Upper lobe of left lung (tissue), 6 donors: ENCODE measurements at places on chromosomes 2 and 18. TPM values are rescaled to one million over a fixed set of nuclear protein-coding genes. Genes with fewer than 3 reads are reported as not detected.

Gene LCT
- 0.20 TPM for total RNA-seq

Gene RAB17
- 97.2 TPM for total RNA-seq

GRCh38 chr2:25649786-25650185, 23.6 kb downstream of the DTNB start:
- no peak for DNase-seq
- no peaks in the 10 kb centered on the region for H3K4me1 ChIP-seq
- no peak overlapping the region for H3K4me3 ChIP-seq
- no peaks in the 10 kb centered on the region for H3K36me3 ChIP-seq

DNA sequence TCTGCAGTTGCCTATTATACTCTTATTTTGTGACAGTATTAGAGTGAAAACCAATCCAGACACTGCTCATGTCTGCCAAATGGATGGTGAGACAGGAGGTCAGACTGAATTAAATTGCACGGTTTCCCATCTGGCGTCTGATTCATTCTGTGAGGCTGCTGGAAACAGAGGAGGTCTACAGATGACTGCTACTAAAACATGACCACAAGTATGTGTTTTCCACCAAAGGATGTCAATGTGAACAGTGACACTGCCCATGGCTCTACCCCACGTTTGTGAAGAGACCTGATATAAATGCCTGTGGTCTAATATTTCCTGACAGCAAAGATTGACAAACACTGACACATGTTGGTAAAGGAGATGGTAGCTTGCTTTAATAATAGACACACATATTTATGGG, 104.3 kb upstream of the ST6GAL2 start:
- H3K4me3 ChIP-seq, result no peak overlapping the region
- no peaks in the 10 kb centered on the region for H3K36me3 ChIP-seq
- no peaks in the 10 kb centered on the region for H3K4me1 ChIP-seq
- no peaks in the 10 kb centered on the region for H3K27me3 ChIP-seq
- DNase-seq, result no peak

DNA sequence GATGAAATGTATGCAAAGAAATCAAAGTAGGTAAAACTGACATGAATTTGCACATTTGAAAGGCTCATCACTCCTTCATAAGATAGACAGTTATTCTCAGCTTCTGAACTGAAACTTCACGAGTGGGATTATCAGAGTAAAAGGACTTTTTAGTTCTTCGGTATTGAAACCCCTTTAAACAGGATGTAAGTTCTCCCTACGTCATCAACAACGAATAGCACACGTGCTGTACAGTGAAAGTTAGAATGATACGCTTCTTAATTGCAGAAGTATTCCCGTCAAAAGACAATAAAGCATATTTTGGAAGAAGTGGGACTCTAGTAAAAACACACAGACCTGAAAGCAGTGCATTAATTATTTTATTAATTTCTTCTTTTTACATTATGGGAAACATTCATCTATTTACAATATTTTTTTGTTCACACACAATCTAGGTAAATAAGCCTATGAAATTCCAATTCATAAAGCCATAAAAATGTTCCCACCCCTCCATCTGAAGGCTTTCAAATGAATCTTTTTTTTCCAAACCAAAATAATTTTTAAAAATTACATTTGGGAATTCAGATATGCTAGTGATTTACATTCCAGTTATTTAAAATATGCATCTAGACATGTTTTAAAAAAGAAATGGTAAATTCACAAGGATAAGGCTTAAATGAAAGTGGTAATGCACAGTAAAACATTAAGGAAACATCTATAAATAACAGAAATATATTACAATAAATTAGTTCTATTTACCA, 45.9 kb downstream of the TGIF1 start:
- DNase-seq, result no peak
- H3K4me3 ChIP-seq, result no peak overlapping the region
- no peak overlapping the region for H3K27ac ChIP-seq
- no peaks in the 10 kb centered on the region for H3K36me3 ChIP-seq
- no peaks in the 10 kb centered on the region for H3K27me3 ChIP-seq

- no peaks in the 10 kb centered on the region for H3K4me1 ChIP-seq
- DNase-seq, result no peak
- H3K27me3 ChIP-seq, result no peaks in the 10 kb centered on the region
Measured at GRCh38 chr2:25470806-25471205, 129.1 kb upstream of the DNMT3A start.

Gene IL36RN
- total RNA-seq, result not detected

GRCh38 chr2:121004950-121005349, 269.3 kb downstream of the GLI2 start:
- H3K27me3 ChIP-seq, result no peaks in the 10 kb centered on the region
- H3K4me1 ChIP-seq, result no peaks in the 10 kb centered on the region
- DNase-seq, result no peak
- no peaks in the 10 kb centered on the region for H3K36me3 ChIP-seq

GRCh38 chr2:217049956-217050355, 190.1 kb upstream of the TNP1 start:
- H3K36me3 ChIP-seq, result no peaks in the 10 kb centered on the region
- H3K4me1 ChIP-seq, result no peaks in the 10 kb centered on the region

DNA sequence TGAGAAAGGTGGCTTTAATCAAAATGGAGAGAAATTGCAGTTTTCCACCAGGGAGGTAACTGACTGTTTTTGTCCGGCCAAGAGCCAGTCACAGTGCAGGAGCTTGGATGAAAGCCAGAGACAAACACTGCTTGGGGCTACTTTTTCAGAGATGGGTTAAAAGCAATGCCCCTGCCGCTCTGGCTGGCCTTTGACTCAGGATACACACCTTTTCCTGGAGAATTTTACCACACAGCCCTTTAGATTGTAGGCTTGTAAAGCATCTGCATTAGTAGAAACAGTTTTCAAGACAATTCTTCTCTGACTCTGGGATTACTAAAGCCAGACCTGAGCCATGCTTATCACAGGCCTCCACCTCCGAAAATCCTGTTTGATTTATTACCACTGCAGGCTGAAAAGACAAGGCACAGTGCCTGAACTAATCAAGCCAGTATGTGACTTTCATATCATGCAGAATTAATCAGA, 79.7 kb downstream of the CCBE1 start:
- H3K27me3 ChIP-seq, result no peaks in the 10 kb centered on the region
- DNase-seq, result no peak
- no peak overlapping the region for H3K4me3 ChIP-seq
- H3K4me1 ChIP-seq, result no peaks in the 10 kb centered on the region

DNA sequence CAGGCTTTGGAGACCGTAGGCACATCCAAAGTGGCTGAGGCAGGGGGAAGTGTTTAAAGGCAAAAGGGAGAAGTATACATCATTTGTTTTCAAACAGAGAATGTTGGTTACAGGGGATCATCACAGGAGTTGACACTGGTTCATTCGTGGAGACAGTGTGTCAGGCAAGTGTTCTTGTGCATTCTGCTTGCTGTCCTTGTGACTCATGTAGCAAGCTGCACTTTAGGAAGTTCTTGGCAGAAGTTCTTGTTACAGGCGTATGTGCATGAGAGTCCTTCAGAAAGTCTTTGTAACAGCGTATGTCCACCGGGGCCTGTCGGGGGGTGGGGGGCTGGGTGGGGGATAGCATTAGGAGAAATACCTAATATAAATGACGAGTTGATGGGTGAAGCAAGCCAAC, 36.5 kb upstream of the B4GALT6 start:
- H3K27me3 ChIP-seq, result peaks cover 3% of the 10 kb centered on the region
- no peak for DNase-seq
- peaks cover 6% of the 10 kb centered on the region for H3K4me1 ChIP-seq
- no peak overlapping the region for H3K4me3 ChIP-seq
- no peak overlapping the region for H3K27ac ChIP-seq

DNA sequence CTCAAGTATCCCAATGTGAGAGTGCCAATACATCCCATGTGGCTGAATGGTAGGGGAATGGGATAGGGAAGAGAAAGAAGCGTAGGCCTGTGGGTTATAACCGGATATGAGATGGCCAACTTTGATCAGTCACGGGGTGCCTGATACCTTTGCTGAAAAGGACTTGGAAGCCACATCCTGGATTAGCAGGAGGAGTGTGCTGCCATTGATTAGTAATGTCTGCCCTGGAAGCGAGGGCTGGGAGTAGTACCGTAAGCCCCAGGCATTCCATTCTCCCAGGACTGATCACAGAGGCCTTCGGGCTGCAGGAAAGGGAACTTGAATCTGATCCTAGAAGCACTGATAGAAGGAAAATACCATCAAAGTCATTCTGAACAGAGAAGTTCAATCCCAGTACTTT, 218.5 kb downstream of the TFCP2L1 start:
- no peaks in the 10 kb centered on the region for H3K27me3 ChIP-seq
- no peaks in the 10 kb centered on the region for H3K36me3 ChIP-seq
- no peak overlapping the region for H3K27ac ChIP-seq
- DNase-seq, result no peak
- no peaks in the 10 kb centered on the region for H3K4me1 ChIP-seq

GRCh38 chr18:46163091-46163490, 58.9 kb downstream of the HAUS1 start:
- no peaks in the 10 kb centered on the region for H3K4me1 ChIP-seq
- H3K36me3 ChIP-seq, result no peaks in the 10 kb centered on the region
- H3K27ac ChIP-seq, result no peak overlapping the region
- no peak overlapping the region for H3K4me3 ChIP-seq
- no peak for DNase-seq

DNA sequence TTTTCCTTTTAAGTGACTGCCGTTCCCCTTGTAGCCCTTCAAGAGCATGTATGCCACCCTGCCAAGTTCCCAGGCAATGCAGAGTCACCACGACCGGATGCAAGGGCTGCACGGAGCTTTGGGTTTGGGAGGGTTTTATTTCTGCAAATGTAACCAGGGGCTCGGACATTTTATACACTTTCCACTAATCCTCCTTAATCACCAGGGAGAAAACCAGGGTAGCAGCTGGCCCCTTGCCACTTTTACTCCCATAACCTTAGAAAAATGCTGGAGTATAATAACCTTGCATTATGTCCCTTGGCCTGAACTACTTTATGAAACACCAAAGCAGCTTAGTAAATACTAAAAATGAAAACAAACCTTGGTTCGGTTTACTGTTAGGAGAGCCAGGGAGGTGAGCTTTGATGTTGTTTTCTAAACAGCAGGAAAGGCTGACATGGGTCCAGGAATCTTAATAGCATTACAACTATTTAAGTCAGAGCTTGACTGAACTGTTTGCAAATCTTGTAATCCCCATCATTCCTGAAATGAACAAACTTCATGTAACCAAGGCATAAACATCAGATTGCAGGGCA, 152.8 kb upstream of the RIOK3 start:
- no peak for DNase-seq

GRCh38 chr2:101041413-101041812, 39.3 kb downstream of the RPL31 start:
- H3K4me3 ChIP-seq, result no peak overlapping the region
- no peak for DNase-seq

DNA sequence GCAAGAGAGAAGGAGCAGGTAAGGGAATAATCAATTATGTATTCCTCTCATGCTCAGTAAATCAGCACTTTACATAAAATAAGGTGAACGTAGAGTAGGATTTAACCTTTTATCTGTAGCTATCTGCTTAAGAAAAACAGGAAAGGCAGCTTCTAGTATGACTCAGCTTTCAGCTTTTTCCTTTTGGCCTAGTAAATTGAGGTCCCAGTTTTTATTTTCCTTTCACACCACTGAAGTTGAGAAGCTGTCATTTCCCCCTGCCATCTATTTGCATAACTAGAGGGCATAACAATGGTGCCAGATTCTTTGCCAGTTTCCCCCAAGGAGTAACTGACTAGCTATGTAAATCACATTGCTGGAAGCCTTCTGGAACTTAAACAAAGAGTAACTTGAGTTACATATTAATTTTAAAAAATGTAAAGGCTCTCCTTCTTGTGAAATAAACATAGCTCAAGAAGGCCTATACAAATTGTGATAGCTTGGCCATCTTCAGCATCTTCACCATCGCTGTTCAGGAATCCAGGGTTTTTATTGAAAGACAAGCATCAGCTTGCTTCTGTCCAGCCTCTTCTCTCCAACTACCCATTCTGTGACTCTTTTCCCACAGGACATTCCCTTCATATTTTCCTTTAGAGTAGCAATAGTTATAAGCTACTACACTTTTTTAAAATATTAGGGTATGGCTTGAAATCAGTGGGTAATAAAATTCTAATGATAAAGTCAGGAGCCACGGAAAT, 97.0 kb downstream of the KYNU start:
- H3K27ac ChIP-seq, result no peak overlapping the region
- no peaks in the 10 kb centered on the region for H3K27me3 ChIP-seq
- no peak for DNase-seq
- no peak overlapping the region for H3K4me3 ChIP-seq
- H3K4me1 ChIP-seq, result no peaks in the 10 kb centered on the region

GRCh38 chr18:54247511-54248175, 21.7 kb upstream of the POLI start:
- H3K36me3 ChIP-seq, result no peaks in the 10 kb centered on the region
- no peak for DNase-seq
- no peaks in the 10 kb centered on the region for H3K27me3 ChIP-seq

DNA sequence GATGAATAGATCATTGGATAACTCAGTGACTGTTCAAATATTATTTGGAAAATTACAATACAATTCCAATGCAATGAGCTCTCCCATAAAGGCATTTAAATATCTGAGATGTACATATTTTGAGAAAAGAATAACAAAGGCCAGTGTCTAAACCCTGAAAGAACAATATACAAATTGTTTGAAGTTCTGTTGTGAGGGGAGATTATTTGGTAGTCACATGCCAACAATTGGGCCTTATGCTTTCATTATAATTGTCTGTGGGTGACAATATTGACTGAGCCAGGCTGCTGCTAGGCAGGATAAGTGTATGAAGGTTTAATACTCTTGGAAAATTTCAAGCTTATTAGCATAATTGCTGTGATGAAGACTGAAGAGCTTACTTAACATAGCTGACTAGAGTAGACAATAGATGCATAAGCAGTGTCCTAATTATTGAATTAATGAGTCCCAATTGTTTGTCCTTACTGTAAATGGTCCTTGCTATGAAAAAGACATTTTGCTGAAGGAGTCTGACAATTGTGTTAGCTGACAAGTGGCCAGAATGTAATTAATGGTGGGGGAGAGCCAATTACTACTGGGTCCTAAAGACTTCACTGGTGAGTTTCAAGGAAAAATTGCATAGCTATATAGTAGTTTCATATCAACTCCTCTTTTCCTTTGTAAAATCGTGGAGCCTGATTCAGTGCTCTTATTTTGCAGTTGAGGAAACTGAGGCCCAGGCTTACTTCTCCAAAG, 5.0 kb upstream of the SMAD2 start:
- no peak for DNase-seq
- no peaks in the 10 kb centered on the region for H3K36me3 ChIP-seq
- peaks cover 11% of the 10 kb centered on the region for H3K4me1 ChIP-seq
- no peak overlapping the region for H3K27ac ChIP-seq

Gene SATB2
- 1.7 TPM for total RNA-seq

GRCh38 chr18:34039201-34039600, 185.5 kb downstream of the NOL4 start:
- H3K27ac ChIP-seq, result no peak overlapping the region
- H3K4me1 ChIP-seq, result no peaks in the 10 kb centered on the region
- no peaks in the 10 kb centered on the region for H3K27me3 ChIP-seq
- DNase-seq, result no peak
- no peaks in the 10 kb centered on the region for H3K36me3 ChIP-seq

Gene ASAP2
- total RNA-seq, result 24.5 TPM
